Smooth muscle cell of trachea (primary cell): ENCODE measurements at places on chromosomes 12 and 14. TPM values are rescaled to one million over a fixed set of nuclear protein-coding genes. Genes with fewer than 3 reads are reported as not detected.

KRT8 gene
- total RNA-seq: 1.9 and 5.6 TPM in 2 replicates

APOF gene
- total RNA-seq: not detected in 2 replicates

KIF21A gene
- 3.0 and 5.8 TPM in 2 replicates for total RNA-seq

VRTN gene
- total RNA-seq: not detected in 2 replicates

SLCO1C1 gene
- not detected in 2 replicates for total RNA-seq

SIX4 gene
- total RNA-seq: 16.0 and 24.8 TPM in 2 replicates

SLC10A1 gene
- total RNA-seq: not detected in 2 replicates

DAO gene
- not detected in 2 replicates for total RNA-seq

SCNN1A gene
- under 0.01 TPM in 1 of 2 replicates, not detected in the other for total RNA-seq

TAS2R14 gene
- total RNA-seq: 2.3 and 4.1 TPM in 2 replicates
